HT1080 (cell line): ENCODE measurements at places on chromosomes 4 and X. TPM values are rescaled to one million over a fixed set of nuclear protein-coding genes. Genes with fewer than 3 reads are reported as not detected.

DNA sequence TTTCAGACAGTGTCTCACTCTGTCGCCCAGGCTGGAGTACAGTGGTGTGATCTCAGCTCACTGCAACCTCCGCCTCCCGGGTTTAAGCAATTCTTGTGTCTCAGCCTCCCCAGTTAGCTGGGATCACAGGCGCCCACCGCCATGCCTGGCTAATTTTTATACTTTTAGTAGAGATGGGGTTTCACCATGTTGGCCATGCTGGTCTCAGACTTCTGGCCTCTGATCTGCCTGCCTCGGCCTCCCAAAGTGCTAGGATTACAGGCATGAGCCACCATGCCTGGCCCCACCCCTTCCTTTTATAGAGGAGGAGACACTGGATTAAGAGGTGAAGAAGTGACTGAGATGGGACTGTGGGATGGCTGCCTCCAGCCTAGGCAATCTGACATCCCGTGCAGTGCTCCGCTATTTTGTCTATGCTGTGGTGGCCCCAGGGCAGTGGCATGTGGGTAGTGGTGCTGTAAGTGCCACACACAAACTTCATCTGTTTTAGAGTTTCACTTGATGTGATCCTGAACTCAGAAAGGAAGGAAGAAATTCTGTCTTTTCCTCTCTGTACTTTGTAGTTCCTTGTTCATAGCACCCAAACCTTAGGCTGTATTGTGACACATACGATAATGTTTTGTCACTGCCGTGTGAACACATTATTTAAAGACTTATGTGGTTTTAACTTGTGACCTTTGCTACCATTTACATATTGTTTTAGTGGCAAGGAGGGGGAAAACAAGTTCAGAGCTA, 48.9 kb downstream of the FNIP2 start:
- DNase-seq = no peak

Gene MAGEA4
- total RNA-seq = not detected in 2 replicates

GRCh38 chrX:40637687-40638086, 9.7 kb downstream of the CXorf38 start:
- DNase-seq = no peak

Gene BEND2
- not detected in 2 replicates for total RNA-seq

Gene CSN1S1
- total RNA-seq = not detected in 2 replicates

Gene CT83
- not detected in 2 replicates for total RNA-seq

- DNase-seq = no peak
Observed at GRCh38 chr4:101262683-101263082, 84.6 kb downstream of the PPP3CA start.

Gene SPANXN4
- 0.18 TPM in 1 of 2 replicates, not detected in the other for total RNA-seq
